ENCODE measurements at places on chromosomes 11 and 22.
A peak's percentile ranks its signal among the peaks of the same experiment; 100 is the strongest.

DNA sequence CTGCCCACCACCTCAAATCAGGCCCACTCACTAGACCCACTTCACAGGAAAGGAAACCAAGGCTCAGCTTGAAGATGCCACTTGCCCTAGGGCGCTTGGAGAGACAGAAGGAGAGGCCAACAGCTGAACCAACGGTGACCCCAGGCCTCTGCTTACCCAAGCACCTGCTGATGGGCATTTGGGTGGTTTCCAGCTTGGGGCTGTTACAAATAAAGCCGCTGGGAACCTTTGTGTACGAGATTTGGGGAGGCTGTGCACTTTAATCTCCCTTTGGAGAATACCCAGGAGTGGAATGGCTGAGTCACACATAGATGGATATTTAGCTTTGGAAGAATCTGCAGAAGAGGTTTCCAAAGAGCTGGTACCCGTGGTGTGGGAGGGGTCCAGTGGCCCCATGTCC is 50.9 kb upstream of the LINC01488 start:
- no peak for DNase-seq

DNA sequence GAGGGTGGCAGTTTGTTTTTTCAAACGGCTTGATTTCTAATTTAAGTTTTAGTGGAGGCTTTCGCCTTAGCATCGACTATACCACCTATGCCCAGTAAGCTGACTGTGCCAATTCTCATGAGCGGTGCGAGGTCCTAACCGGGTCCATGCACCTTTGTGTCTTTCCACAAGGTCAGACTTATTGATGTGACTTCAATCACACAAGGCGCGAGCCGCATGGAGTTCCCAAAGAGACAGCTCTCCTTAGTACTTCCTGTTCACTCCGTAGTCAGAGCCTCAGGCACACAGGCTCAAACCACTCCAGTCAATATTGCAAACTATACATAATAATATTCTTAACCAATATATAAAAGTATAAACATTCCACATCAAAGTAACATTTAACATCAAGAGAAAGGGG is 18.2 kb downstream of the ST14 start:
- no peak for DNase-seq

DNA sequence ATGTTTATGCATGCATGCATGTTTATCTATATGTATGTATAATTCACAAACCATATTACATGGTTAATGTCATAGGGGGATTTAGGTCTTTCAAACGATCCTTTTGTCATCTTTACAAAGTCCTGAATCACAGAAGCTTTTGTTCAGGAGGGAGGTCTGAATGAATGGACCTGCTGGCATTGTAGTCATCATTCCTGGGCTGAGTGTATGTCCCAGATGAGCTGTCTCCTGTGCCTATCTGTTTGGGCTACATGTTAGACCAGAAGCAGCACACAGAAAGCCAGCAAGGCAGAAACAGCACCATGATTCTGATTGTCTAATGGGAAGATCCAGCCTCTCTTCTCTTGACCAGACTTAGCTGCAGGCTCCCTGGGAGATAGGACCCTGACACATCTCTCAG is 69.5 kb downstream of the ADM start:
- no peak for DNase-seq

DNA sequence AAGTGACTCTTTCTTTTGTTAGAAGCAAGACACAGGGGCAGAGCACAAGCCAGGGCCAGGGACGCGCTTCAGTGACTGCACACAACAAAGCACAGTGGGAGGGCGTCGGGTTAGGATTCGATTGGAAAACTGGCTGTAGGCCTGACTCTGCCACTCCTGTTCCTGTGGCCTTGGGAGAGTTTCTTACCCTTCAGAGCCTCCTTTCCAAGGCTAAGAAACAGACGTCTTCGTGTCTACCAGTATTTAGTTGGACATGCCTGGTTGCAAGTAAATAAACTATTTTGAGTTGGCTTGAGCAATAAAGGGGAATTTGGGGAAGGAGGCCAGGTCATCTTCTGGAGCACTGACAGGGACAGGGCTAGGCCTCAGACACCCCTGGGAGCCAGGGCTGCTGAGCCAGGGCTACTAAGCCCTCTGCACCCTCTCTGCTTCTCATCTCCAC is 549.1 kb downstream of the INSC start:
- no peak for DNase-seq

GRCh38 chr22:25139062-25139461 is 60.6 kb upstream of the CRYBB3 start:
- DNase-seq: no peak

- no peak for DNase-seq
Observed at GRCh38 chr11:2897048-2897447, 11.5 kb upstream of the CDKN1C start.

- no peak for DNase-seq
Observed at GRCh38 chr11:65432686-65433582, 10.3 kb downstream of the NEAT1 start.

DNA sequence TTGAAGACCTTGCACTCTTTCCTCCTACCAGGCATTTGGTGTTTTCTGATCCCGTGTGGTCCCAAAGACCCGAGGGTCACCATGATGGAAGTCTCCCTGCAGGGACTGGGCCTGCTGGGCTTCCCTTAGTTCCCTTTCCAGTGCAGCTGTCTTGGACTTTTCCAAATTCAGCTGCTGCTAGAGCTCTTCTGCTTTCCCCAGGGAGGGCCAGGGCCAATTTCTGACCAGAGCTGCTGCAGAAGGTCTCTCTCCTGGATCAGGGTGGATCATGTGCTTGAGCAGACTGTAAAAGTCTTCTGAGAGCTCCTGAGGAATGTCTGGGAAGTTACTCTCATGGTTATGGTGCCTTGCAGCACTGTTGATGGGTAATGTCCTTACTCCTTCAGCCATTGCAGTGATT is 23.2 kb downstream of the LDLRAD3 start:
- no peak for DNase-seq

GRCh38 chr22:44574640-44575380 is 76.8 kb upstream of the RTL6 start:
- DNase-seq: peak; percentile 20

DNA sequence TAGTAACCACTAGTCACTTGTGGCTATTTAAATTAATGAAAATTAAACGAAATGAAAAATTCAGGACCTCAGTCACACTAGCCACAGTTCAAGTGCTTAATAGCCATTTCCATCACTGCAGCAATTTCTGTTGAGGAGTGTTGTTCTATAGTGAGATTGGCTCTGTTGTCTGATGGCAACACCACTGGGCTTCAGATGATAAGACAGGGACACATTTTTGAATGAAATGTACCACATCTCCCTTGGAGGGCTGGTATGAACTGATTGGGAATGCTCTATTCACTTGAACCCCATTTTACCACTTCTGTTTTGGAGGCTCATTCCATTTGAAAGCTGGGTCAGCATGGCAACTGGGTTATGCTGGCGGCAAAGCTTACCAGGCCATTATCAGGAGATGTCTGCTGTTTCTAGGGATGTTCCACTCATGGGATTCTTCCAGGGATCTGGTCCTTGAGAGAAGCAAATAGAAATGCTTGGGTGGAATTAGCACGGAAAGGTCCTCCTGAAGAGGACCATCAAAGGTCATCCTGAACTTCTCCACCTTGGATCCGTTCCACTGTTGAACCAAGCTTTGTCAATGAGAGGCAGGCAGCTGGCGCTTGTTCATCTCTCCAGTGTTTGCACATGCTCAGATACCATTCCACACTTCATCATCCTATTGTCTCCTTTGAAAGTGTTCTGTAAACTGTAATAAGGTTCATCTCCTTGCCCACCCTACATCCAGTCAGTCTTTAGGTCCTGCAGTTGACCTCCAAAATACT is 7.6 kb downstream of the AMOTL1 start:
- no peak for DNase-seq

DNA sequence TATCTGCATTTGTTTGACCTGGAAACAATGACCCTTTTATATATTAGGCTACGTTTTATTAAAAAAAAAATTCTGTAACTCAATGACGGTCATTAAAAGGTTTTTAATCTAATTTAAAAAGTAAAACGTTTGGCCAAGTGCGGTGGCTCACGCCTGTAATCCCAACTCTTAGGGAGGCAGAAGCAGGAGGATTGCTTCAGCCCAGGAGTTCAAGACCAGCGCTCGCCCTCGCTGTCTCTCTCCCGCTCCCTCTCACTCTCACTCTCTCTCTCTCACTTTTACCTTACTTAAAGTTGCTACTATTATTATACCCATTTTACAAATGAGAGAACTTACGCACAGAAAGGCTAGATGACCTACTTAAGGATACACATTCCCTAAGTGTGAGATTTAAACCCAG is 814 bp upstream of the NARS2 start:
- DNase-seq: no peak

DNA sequence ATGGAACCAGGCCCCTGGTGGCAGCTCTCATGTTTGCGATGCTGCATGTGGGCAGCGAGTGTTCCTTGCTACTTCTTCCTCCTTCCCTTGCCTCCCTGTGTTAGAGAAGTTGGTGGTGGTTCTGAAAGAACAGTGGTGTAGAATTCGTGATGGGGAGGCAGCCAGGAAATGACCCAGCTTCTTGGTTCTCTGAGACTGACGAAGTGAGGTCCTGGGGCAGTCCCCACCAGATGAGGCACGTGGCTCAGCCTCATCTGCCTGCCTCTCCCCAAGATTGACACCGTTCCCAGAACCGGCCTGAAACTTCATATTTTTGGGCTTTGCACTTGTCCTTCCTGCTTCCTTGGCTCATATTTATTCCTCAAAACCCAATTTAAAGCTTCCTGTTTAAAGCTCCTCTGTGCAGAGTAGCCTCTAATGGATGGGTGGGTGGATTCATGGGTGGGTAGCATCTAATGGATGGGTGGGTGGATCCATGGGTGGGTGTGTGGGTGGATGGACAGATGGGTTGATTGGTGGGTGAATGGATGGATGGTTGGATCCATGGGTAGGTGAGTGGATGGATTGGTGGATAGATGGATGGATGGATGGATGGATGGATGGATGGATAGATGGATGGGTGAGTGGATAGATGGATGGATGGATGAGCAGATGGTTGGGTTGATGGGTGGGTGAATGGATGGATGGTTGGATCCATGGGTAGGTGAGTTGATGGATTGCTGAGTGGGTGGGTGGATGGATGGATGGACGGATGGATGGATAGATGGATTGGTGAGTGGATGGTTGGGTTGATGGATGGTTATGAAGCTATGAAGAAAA is 77.3 kb upstream of the ATXN10 start:
- DNase-seq: no peak

DNA sequence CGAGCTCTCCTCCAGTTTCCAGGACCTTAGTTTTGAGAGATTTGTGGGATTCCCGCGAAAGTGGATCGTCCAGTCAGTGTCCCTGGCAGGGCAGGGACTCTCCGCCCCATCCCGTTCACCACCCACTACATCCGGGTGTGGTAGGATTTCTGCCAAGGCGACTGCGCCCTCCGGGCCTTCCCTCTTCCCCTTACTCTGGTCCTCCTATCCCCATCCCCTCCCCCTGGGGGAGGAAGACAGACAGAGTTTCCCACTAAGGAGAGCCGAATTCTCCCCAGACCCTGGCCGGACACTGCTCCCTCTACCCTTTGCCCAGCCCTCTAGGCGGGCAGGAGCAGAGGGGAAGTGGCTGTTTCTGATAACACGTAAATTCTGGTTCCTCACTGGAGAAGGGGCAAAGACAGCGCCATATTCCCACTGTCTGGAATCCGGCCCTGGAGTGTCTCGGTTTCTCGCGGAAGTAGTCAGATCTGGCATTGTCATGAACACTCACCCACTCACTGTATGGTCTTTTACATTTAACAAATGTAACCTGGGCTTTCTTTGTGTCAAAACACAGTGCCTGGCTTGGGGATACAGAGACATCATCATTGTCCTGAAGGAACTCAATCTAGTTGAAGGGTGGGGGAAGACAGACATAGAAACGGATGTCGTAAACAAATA is 1.1 kb upstream of the NECTIN1 start:
- no peak for DNase-seq

DNA sequence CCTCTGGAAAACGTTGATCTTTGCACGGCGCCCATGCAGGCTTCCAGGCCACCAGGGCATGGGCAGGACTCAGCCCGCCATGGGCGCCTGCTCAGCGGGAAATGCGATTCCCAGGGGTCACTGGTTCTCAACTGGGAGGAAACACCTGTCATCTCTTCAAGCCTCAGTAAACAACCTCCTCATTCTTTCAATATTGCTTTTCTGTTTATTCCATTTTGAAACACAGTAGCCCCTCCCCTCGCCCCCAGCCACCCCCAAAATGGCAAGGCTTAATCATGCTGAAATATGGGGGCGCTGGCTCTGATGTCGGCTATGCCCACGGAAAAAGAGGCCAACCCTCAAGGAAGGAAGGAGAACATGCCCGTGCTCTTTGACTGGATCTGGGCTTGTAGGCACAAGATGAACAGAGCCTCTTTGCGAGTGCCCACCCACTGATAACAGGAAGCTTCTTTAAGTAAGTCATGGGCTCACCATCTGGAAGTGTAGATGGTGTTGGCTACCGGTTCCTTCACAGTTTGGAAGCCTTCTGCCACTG is 594 bp upstream of the POU2AF1 start:
- no peak for DNase-seq

DNA sequence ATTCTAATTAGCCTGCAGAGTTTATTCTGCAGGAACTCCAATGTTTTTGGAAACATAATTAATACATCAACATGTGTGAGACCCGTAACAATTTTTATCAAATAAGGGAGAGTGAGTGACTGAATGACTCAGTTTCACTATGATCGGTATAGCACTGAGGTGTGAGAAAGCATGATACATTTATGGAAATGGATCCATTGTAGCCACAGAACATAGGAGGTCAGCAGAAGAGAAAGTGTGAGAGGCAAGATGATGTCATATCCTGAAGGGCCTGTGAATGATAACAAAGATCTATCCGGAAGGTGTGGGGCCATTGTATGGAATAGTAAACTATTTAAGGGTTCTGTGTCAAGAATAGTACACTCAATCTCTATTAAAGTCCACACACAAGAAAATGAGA is 1406.1 kb upstream of the TENM4 start:
- no peak for DNase-seq

- DNase-seq: no peak
Observed at GRCh38 chr22:43110927-43111623, 525 bp downstream of the BIK start.

- DNase-seq: no peak
Observed at GRCh38 chr11:35304900-35305460, 114.4 kb downstream of the SLC1A2 start.

- DNase-seq: no peak
Observed at GRCh38 chr11:133323354-133323753, 208.9 kb downstream of the OPCML start.

- no peak for DNase-seq
Observed at GRCh38 chr22:17705546-17705945, 67.0 kb downstream of the BCL2L13 start.

GRCh38 chr11:100970283-100971164 is 159.1 kb downstream of the PGR start:
- DNase-seq: no peak

GRCh38 chr11:72683782-72684200 is 9.6 kb upstream of the PDE2A start:
- peak; percentile 68 for DNase-seq

DNA sequence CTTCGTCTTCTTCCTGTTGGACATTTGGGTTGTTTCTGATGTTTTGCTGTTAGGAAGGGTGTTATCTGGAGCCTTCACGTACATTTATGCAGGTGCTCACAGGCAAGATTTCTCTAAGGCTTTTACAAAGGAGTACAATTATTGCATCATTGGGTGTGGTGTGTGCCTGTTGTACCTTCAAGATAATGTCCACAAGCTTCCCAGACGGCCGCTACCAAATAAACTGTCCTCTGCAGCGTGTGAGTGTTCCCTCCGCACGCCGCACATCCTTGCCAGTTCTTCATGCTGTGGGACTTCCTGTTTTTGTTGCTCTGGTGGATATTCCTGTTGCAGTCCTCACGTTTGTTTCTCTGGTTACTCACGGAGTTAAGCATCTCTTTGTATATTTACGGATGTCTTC is 133.3 kb downstream of the TBC1D22A start:
- no peak for DNase-seq

GRCh38 chr11:118715837-118716260 is 36.4 kb upstream of the TREH start:
- no peak for DNase-seq
